Adrenal gland (tissue), 19 donors: ENCODE measurements at places on chromosomes 1 and 21.

GRCh38 chr1:159088546-159089183, 12.1 kb upstream of the AIM2 start:
- no peak for DNase-seq

DNA sequence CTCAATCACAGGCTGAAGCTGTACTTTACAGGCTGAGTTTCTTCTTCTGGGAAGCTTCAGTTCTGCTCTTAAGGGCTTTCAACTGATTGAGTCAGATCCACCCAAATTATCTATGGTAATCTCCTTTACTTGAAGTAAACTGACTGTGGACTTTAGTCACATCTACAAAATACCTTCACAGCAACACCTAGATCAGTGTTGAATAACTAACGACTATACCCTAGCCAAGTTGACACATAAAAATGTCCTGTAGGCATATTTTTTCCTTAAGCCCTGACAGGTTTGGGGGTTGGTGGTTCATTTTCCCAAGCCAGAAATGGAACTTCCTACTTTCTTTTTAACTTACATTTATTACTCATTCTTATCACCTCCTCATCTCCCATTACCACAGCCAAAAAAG, 42.9 kb upstream of the PRKACB start:
- no peak for DNase-seq

DNA sequence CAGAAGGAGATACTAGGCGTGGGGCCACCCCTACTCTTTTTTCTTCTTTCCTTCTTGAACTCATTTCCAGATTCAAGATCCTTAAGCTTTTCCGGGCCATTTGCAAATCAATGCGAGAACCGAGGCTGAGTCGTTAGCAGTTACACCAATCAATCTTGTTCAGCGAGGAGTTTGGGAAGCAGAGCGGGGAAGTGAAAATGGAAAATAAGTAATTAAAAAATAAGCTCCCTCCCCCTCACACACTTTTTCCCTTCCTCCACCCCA, 1.7 kb upstream of the NEGR1 start:
- no peak for DNase-seq

- no peak for DNase-seq
Measured at GRCh38 chr1:46682064-46682463, 10.4 kb downstream of the TEX38 start.

GRCh38 chr21:42300045-42300583, 15.1 kb downstream of the TFF3 start:
- no peak for DNase-seq

- no peak for DNase-seq
Measured at GRCh38 chr1:226481133-226481532, 67.4 kb upstream of the STUM start.

- no peak for DNase-seq
Measured at GRCh38 chr1:100717218-100717617, 2.3 kb upstream of the VCAM1 start.

DNA sequence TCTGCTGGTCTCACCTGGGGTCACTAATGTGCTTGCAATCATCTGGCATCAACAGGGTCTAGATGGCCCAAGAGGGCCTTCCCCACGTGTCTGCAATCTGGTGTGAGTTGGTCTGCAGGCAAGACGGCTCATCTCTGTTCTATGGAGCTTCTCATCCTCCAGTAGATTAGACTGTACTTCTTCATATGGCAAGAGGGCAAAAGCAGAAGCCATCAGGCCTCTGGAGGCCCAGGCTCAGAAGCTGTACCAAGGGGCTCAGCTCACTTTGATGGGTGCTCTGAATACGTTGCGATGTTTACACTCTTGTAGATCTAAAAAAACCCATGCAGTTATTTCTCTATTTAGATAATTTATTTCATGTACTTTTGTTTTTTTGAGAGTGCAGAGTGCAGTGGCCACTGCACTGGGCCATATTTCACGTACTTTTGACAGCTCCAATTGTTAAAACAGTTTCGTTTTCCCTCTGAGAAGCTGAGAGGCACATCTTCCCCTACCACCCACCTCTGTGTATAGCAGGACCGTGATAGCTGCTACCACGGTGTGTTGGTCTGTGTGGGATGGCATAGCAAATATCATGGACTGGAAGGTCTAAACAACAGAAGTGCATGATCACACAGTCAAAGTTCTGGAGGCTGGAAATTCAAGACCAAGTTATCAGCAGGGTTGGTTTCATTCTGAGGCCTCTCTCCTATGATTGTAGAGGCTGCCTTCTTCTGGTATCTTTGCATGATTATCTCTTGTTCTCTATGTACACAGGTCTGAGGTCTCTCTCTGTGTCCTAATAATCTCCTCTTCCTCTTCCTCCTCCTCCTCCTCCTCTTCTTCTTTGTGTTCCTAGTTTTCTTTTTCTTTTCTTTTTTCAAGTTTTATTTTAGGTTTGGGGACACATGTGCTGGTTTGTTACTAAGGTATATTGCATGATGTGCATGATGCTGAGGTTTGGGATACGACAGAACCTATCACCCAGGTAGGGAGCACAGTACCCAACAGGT, 17.0 kb downstream of the CITED4 start:
- DNase-seq = no peak

GRCh38 chr1:226520640-226521355, 27.8 kb upstream of the STUM start:
- peak; percentile 10 for DNase-seq

GRCh38 chr1:154405747-154406571, 816 bp downstream of the IL6R start:
- DNase-seq = peak; percentile 96

DNA sequence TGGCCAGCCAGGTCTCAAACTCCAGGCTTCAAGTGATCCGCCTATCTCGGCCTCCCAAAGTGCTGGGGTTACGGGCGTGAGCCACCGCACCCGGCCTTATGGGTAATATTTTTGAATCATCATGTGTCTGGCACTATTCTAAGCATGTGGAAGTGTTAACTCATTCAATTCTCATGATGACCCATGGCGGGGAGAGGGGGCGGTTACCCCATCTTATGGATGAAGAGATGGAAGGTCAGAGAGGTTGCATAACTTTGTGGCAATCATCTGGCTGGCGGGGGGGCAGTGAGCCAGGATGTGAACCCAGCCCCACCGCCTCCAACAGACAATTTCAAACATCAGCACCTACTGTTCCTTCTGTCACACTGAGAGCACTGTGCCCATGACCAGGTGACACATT, 11.5 kb upstream of the TAS1R2 start:
- no peak for DNase-seq

GRCh38 chr1:32286763-32287162, 5.1 kb upstream of the HDAC1 start:
- DNase-seq = no peak

- DNase-seq = no peak
Measured at GRCh38 chr1:210407887-210408252, 79.2 kb downstream of the HHAT start.

DNA sequence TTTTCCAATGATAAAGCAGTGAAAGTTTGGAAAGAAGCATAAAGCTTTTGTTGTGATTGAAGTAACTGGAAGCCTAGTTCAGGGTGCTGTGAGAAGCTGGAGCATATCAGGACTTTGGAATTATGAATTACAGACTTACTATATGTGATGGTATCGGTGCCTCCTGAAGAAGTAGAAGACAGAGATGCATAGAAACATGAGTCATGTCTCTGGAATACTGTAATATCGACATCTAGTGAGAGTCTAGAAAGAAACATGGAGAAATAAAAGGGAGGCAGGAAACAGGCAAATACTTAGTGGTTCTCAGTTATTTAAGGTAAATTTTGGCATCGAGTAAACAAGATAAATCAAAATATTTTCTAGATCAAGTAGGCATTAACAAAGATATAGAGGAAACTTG, 103.0 kb downstream of the CAMTA1 start:
- DNase-seq = no peak

DNA sequence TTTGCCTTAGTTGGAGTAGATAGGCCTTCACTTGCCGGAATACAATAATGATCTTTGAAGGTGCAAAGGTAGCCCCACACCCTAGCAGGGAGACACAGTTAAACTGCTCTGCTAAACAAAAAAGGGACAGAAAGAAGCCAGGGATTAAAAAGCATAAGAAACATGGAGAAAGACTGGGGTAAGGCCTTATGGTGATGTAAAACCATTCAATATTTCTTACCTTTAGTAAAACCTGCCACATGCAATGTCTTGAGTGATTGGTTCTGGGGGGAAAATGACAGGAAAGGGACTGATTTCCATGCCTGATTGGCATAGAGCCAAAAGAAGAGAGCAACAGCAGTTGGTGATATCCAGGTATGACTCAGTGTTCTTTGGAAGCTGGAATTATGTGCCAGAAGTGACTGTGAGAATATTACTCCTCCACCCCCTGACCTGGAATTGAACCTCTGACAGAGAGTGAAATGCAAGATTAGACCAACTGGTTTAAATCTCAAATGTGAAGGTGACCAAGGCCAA, 8.1 kb downstream of the DNASE2B start:
- no peak for DNase-seq

GRCh38 chr21:38349111-38349746, 92.4 kb downstream of the KCNJ15 start:
- no peak for DNase-seq

- no peak for DNase-seq
Measured at GRCh38 chr1:167710836-167711235, 10.9 kb upstream of the MPZL1 start.

GRCh38 chr1:39681999-39682398, 9.2 kb downstream of the HPCAL4 start:
- no peak for DNase-seq

GRCh38 chr1:34984793-34985608, at the start of gene TMEM35B:
TSS of gene TMEM35B (minus strand) at chr1:34985347. CDS start at chr1:34985305, 42 bp downstream.
- DNase-seq = peak; percentile 72

GRCh38 chr1:183909672-183910071, 104.8 kb downstream of the RGL1 start:
- DNase-seq = no peak

DNA sequence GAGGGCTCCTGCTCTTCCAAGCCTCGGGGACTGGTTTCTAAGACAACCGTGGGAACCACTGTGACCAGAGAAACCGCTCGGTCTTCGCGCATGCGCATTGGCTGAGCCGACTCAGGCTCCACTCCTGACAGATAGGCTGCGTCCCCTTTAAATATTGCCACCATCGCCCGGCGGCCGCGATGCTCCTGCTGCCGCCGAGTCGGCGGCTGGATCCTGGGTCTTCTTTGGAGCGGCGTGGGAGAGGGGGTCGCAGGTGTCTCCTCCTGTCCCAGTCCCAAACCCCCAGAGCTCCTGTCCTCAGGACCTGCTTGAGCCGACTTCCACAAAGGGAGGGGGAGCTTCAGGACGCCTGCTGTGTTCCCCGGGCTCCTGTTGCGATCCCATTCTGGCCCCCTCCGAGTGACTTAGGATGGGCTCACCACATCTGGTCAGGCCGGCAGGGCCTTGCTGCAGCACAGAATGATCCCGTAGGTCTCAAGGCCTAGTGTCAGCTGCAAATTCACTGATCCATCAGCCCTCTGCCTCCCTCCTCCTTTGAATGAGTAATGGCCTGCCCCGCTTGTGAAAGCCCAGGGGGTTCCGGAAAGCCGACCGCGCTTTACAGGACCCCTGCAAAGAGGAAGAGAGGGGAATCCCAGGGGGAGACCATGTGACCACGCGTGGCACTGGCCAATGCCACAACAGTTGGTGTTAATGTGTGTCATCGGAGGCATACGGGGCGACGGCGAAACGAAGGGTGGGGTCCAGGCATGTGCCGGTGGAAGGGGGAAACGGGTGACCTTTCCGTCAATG, 683.2 kb upstream of the TPTE start:
- DNase-seq = no peak

GRCh38 chr1:9345471-9345870, 52.8 kb downstream of the SPSB1 start:
- no peak for DNase-seq

- DNase-seq = peak; percentile 53
Measured at GRCh38 chr1:99808391-99809115, 41.6 kb upstream of the AGL start.

- no peak for DNase-seq
Measured at GRCh38 chr1:240909701-240910457, 297.9 kb upstream of the GREM2 start.

- no peak for DNase-seq
Measured at GRCh38 chr1:61124696-61125095, 42.3 kb downstream of the NFIA start.

DNA sequence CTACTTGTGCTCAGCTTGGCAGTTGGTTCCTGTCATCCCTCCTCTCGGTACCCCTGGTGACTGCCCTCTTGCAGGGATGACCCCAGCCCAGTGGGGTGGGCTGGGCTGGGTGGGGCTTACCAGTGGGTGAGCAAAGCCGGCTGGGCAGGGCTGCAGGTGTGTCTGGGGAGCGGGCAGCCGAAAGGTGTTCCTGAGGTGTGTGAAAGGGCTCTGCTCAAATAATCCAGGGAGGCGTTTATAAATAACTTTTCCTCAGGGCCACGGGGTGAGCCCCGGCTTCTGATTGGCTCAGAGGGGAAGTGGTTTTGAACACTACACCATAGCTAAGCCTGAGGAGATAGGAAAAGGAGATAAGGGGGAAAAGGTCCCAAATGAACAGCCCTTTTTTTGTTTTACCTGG, at the start of gene SLC26A9:
SLC26A9 (minus strand) TSS at position 212 of the 400 bp plus-strand sequence. CDS start 7,636 bp downstream, outside the sequence.
- DNase-seq = no peak

DNA sequence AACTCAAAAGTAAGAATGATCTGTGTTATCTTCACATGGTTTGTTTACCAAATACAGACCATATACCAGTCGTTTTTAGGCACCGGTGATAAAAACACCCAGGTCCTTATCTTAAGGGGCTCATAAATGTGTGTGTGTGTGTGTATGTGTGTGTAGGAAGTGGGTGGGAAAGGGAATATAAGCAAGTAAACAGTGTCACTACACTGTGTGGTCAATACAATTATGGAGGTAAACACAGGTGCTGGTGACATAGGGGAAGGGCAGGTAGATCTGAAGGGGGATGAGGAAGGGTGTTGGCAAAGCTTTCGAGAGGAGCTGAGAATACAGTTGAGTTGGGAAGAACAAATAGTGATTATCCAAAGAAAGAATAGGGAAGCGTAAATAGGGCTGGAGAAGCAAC, 19.1 kb upstream of the MRPS6 start:
- no peak for DNase-seq

DNA sequence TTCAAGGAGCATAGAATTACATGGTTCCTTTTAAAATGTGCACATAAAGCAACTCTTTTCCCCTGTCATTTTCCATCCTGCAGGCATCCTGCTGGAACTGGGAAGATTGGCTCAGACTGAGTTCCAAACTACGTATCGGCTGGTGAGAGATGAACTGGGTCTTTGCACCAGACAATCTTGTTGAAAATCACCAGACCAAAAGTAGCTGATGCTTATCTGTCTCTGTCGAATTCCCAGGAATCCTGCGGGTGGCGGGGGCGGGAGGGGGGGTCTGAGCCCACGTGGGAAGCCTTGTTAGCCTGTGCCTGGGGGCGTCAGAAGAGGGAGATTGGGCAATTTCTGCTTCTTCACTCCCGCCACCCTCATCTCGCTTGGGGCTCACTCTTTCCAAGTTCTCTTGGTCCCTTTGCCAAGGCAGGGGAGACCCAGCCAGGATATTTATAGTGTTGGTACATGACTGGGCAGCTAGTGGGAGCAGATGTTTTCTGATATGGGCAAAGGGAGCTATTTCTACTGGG, 90.1 kb upstream of the SLC25A33 start:
- DNase-seq = no peak

GRCh38 chr1:236143104-236143948, 987 bp downstream of the GPR137B start:
- no peak for DNase-seq
